Right atrium auricular region (tissue), 2 donors: ENCODE measurements at places on chromosomes 12 and 14. TPM values are rescaled to one million over a fixed set of nuclear protein-coding genes. Genes with fewer than 3 reads are reported as not detected.

DNA sequence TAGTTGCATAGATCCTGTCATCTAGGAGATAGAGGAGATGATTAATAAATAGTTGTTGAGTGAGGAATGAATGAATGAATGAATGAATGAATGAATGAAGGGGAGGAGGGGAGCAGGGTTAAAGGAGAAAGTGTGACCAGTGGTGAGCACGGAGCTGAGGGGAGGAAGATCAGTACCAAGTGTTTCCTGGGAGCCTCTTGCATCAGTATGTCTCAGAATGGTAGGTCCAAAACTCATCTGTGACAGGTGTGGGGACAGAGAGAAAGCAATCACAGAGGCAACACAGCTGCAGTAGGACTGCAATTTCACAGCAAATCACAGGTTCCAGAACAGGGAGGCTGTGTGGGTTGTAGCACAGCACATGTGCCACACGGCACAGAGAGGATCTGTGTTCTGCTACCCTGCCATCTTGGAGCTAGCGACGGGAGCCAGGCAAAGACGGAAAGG lies 14.5 kb upstream of the TNFRSF1A start:
- H3K27me3 ChIP-seq, result no peaks in the 10 kb centered on the region
- H3K4me1 ChIP-seq, result no peaks in the 10 kb centered on the region
- no peak overlapping the region for H3K27ac ChIP-seq
- no peak for DNase-seq
- H3K36me3 ChIP-seq, result no peaks in the 10 kb centered on the region

- peaks cover 10% of the 10 kb centered on the region for H3K4me1 ChIP-seq
- no peaks in the 10 kb centered on the region for H3K27me3 ChIP-seq
- peaks cover 11% of the 10 kb centered on the region for H3K36me3 ChIP-seq
- no peak overlapping the region for H3K27ac ChIP-seq
- H3K4me3 ChIP-seq, result no peak overlapping the region
Observed at GRCh38 chr14:35858521-35859209, 32.5 kb downstream of the BRMS1L start.

- no peak for DNase-seq
- H3K4me3 ChIP-seq, result no peak overlapping the region
- no peaks in the 10 kb centered on the region for H3K36me3 ChIP-seq
- no peak overlapping the region for H3K27ac ChIP-seq
Observed at GRCh38 chr14:30974628-30975027, 50.8 kb upstream of the AP4S1 start.

OVCH1 gene
- total RNA-seq, result 0.19 TPM

INF2 gene
- total RNA-seq, result 43.5 TPM

GRCh38 chr14:73736842-73737241 lies 22.7 kb upstream of the PNMA1 start:
- H3K27ac ChIP-seq, result no peak overlapping the region
- peaks cover 35% of the 10 kb centered on the region for H3K4me1 ChIP-seq
- no peaks in the 10 kb centered on the region for H3K27me3 ChIP-seq
- no peak overlapping the region for H3K4me3 ChIP-seq

SLCO1B1 gene
- total RNA-seq, result not detected

- no peak overlapping the region for H3K4me3 ChIP-seq
- H3K27me3 ChIP-seq, result no peaks in the 10 kb centered on the region
- no peak for DNase-seq
Observed at GRCh38 chr14:21978184-21978998, 304.8 kb upstream of the OR4E1 start.

- no peak overlapping the region for H3K27ac ChIP-seq
- H3K4me1 ChIP-seq, result no peaks in the 10 kb centered on the region
- no peaks in the 10 kb centered on the region for H3K27me3 ChIP-seq
- DNase-seq, result no peak
- no peaks in the 10 kb centered on the region for H3K36me3 ChIP-seq
- no peak overlapping the region for H3K4me3 ChIP-seq
Observed at GRCh38 chr14:64363265-64363846, 24.8 kb upstream of the MTHFD1 start.

- no peak overlapping the region for H3K27ac ChIP-seq
- H3K4me1 ChIP-seq, result no peaks in the 10 kb centered on the region
- H3K36me3 ChIP-seq, result no peaks in the 10 kb centered on the region
- H3K4me3 ChIP-seq, result no peak overlapping the region
Observed at GRCh38 chr12:78898416-78898815, 33.8 kb downstream of the SYT1 start.

PSMC6 gene
- 77.4 TPM for total RNA-seq
